ENCODE measurements at places on chromosomes 6 and 20.

DNA sequence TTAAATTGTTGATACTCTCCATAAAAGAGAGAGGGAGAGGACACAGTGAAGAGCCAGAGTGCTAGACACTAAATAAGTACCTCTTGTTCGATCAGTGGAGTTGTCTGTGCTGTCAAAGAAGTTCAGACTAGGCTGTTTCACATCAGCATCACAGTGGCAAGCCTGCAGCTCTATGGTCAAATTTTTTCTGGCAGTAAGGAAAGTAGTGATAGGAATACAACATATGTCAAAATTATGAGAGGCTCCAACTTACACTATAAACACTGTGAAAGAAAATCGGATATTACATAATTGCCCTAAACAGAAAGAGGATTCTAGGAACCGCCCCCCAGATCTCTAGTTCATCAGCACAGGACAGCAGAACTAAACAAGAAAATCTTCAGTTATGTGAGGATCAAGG is 23.1 kb downstream of the DNAH8 start:
- DNase-seq, result no peak

DNA sequence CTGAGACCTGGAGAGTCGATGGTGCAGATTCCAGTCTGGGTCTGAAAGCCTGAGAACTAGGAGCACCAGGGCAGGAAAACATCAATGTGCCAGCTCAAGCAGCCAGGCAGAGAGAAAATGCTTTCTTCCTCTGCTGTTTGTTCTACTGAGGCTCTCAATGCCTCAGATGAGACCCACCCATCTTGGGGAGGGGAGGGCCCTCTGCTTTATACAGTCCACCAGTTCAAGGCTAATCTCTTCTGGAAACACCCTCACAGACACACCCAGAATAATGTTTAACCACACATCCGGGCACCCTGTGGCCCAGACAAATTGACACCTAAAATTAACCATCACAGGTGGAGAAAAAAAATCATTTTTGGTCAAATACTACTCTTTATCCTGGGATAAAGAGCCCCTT is 89.3 kb upstream of the SLC22A23 start:
- no peak for DNase-seq

DNA sequence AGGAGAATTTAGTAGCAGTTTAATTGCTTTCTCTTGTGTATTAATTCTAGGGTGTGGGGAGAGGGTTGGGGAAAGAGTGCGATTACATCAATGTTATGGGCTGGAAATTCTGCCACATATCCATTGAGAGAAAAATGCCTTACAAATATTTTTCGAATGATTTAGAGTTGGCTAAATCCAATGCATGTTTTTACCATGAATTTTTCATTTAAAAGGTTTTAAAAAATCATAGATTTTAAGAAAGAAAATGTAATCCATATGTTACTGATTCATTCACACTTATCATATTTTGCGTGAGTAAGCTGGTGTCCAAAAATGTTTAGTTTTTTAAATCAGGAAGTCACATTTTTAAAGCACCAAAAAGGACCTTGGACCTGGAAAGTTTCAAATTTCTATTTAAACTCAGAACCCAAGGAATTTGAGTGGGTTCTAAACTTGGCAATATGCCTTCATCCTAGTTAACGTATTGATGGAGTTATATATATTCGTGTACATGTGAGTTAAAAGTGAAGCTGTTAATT is 627.4 kb upstream of the CITED2 start:
- no peak for DNase-seq

DNA sequence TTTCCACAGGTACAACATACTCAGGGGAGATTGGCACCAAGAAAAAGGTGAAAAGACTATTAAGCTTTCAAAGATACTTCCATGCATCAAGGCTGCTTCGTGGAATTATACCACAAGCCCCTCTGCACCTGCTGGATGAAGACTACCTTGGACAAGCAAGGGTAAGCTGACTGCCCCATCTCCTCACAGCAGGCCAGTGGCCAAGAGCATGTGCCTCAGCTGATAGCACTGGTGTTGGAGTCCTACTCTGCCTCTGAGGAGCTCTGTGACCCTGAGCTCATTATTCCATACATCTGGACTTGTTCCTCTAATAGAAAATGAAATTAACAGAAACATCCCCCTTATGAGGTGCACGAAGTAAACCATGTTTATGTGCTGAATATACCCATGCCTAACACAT is 102.8 kb downstream of the MTFR2 start:
- DNase-seq, result no peak

- DNase-seq, result no peak
Measured at GRCh38 chr20:22342410-22342809, 242.0 kb downstream of the FOXA2 start.

DNA sequence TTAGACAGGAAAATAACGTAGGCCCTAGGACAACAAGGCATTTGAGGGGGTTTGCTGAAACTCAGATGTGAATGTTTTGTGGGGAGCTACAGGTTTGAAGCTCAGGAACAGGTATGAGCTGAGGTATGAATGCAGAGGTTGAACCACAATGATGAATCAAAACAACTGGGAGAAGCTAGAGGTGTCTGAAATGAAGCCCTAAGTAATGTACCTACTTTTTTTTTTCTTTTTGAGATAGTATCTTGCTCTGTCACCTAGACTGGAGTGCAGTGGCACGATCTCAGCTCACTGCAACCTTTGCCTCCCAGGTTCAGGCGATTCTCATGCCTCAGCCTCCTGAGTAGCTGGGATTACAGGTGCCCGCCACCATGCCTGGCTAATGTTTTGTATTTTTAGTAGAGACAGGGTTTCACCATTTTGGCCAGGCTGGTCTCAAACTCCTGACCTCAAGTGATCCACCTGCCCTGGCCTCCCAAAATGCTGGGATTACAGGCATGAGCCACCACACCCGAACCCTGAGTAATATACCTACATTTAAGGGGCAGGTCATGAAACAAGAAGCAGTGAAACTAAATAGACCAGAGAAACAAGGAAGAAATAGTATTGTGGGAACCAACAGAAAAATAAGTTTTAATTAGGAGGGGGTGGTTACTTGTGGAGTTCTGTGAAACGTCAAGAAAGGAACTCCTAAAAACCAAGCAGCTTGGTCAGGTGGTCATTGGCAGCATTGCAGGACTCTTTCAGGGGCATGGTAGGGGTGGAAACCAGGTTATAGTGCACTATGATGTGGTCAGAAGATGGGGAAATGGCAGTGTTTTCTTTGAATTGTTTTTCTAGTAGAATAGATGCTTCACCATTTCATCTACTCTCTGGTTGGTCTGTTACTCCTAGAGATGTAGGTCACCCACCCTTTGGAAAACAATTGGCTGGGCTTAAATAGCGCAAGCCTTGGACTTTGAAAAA is 138.1 kb downstream of the CD164 start:
- no peak for DNase-seq

GRCh38 chr6:116461932-116462885 is 1.0 kb downstream of the CALHM6 start:
- peak; percentile 41 for DNase-seq
